ENCODE measurements at places on chromosomes 2 and 18. TPM values are rescaled to one million over a fixed set of nuclear protein-coding genes. Genes with fewer than 3 reads are reported as not detected.

GALR1 gene
- not detected for total RNA-seq

TUBB8B gene
- total RNA-seq = not detected

SERPINB13 gene
- not detected for total RNA-seq

SETBP1 gene
- 10.7 TPM for total RNA-seq

FAM161A gene
- total RNA-seq = 3.3 TPM

FRZB gene
- 9.6 TPM for total RNA-seq

LINC00305 gene
- 0.21 TPM for total RNA-seq

GNLY gene
- not detected for total RNA-seq

ATP8B1 gene
- 0.21 TPM for total RNA-seq

PAPOLG gene
- 13.6 TPM for total RNA-seq

SERPINB8 gene
- 0.56 TPM for total RNA-seq

EFHD1 gene
- total RNA-seq = 8.0 TPM

DSEL gene
- 1.2 TPM for total RNA-seq

RIOK3 gene
- total RNA-seq = 63.6 TPM

NEMP2 gene
- 5.4 TPM for total RNA-seq

ORC2 gene
- 8.5 TPM for total RNA-seq

HOXD11 gene
- total RNA-seq = not detected

CFAP221 gene
- 11.0 TPM for total RNA-seq

SAG gene
- total RNA-seq = not detected

DHRS9 gene
- not detected for total RNA-seq

DIS3L2 gene
- 37.7 TPM for total RNA-seq
